Activated naive CD8-positive, alpha-beta T cell treated with anti-CD3 and anti-CD28 coated beads, Interleukin-2, amount 10 ng/mL, durations not matched to agents 7 days and 5 days (primary cell): ENCODE measurements at places on chromosomes 5 and 9. TPM values are rescaled to one million over a fixed set of nuclear protein-coding genes. Genes with fewer than 3 reads are reported as not detected.

GRCh38 chr9:109831998-109832658 lies 52.1 kb downstream of the PALM2AKAP2 start:
- H3K4me3 ChIP-seq = no peak overlapping the region
- no peak overlapping the region for H3K27ac ChIP-seq
- DNase-seq = no peak
- no peaks in the 10 kb centered on the region for H3K36me3 ChIP-seq

Gene HACD4
- total RNA-seq = 17.5 TPM

- H3K27ac ChIP-seq = no peak overlapping the region
- no peaks in the 10 kb centered on the region for H3K4me1 ChIP-seq
- DNase-seq = no peak
Measured at GRCh38 chr5:12947379-12947778, 997.1 kb downstream of the DNAH5 start.

GRCh38 chr9:2859776-2860379 lies 16.0 kb upstream of the PUM3 start:
- H3K4me3 ChIP-seq = no peak overlapping the region
- no peaks in the 10 kb centered on the region for H3K36me3 ChIP-seq
- DNase-seq = peak; percentile 45
- peaks cover 13% of the 10 kb centered on the region for H3K27me3 ChIP-seq
- H3K4me1 ChIP-seq = peaks cover 4% of the 10 kb centered on the region

Gene OSMR
- not detected for total RNA-seq

GRCh38 chr5:148760945-148761638 lies 65.3 kb upstream of the ADRB2 start:
- H3K27me3 ChIP-seq = peaks cover 33% of the 10 kb centered on the region
- no peak overlapping the region for H3K27ac ChIP-seq
- H3K36me3 ChIP-seq = no peaks in the 10 kb centered on the region
- no peak for DNase-seq
